Hematopoietic multipotent progenitor cell treated with erythropoietin and hydrocortisone succinate and interleukin-3 and kit ligand, for 8 days (in vitro differentiated cells): ENCODE measurements at places on chromosomes 7 and 10.

DNA sequence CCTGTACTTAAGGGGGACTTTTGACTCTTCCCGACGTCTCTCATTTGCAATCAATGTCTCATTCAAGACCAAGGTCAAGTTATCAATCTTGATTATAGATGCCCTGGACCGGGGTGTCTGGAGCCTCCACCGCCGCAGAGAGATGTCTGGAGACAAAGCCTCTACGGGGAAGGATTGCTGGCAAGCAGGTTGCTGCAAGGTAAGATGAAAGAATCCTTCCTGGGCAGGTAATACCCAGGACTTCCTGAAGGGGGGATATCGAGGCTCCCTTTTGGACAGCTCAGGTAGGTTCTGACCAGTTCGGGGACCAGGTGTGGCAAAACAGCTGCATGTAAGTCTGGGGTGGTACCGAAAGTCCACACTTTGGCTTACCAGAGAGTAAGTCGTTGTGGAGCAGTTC lies 12.5 kb upstream of the CUX1 start:
- DNase-seq = no peak

- no peak for DNase-seq
These were observed 279.5 kb upstream of the FZD1 start for GRCh38 chr7:90984692-90985091.

GRCh38 chr7:27808626-27809025 lies 68.7 kb downstream of the TAX1BP1 start:
- DNase-seq = no peak

DNA sequence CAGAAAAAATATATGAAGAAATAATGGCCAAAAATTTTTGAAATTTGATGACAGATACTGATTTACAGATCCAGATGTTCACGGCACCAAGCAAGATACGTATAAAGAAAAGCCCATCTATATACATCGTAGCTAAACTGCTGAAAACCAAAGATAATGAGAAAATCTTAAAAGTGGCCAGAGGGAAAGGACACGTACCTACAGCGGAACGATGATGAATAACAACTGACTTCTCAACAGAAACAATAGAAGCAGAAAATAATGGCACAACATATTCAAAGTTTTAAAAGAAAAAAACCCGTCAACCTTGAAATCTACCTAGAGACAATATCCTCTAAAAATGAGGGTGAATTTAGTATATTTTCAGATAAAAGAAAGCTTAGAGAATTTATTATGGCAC lies 31.9 kb downstream of the IL2RA start:
- no peak for DNase-seq

DNA sequence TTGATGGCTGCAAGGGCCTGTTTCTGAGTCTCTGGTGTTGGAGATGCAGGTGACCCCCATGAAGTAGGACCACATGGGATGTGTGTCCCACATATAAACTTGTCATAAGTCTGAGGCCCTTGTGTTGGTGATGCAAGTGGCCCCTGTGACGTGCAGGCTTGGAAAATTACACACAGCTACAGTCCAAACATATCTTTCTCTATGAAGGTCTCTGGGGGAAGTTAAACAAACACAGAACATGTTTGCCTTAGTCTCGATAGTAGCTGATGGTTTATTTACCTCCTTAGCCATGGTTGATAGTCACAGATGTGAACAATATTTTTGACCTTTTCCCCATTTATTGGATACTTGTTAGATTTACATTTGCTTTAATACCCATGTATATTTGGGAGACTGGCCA lies 64.7 kb downstream of the ADCY1 start:
- no peak for DNase-seq

GRCh38 chr7:40447345-40447744 lies 312.5 kb downstream of the SUGCT start:
- DNase-seq = no peak

- DNase-seq = peak; percentile 21
These were observed 45.2 kb downstream of the PNLIPRP3 start for GRCh38 chr10:116472891-116473290.

DNA sequence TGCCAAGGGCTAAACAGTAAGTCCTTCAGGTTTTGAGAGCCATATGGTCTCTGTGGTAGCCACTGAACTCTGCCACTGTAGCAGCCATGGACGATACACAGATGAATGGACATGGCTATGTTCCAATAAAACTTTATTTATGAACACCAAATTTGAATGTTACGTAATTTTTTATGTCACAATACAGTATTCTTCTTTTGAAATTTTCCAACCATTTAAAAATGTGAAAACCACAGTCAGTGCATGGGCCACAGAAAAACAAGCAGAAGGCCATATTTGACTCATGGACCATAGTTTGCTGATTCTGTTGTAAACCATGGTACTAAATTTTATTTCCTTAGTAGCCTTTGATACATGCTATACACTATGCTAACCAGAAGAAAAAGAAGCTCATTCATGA lies 361.8 kb downstream of the MAGI2 start:
- DNase-seq = no peak

GRCh38 chr7:69670701-69671100 lies 72.4 kb downstream of the AUTS2 start:
- no peak for DNase-seq

DNA sequence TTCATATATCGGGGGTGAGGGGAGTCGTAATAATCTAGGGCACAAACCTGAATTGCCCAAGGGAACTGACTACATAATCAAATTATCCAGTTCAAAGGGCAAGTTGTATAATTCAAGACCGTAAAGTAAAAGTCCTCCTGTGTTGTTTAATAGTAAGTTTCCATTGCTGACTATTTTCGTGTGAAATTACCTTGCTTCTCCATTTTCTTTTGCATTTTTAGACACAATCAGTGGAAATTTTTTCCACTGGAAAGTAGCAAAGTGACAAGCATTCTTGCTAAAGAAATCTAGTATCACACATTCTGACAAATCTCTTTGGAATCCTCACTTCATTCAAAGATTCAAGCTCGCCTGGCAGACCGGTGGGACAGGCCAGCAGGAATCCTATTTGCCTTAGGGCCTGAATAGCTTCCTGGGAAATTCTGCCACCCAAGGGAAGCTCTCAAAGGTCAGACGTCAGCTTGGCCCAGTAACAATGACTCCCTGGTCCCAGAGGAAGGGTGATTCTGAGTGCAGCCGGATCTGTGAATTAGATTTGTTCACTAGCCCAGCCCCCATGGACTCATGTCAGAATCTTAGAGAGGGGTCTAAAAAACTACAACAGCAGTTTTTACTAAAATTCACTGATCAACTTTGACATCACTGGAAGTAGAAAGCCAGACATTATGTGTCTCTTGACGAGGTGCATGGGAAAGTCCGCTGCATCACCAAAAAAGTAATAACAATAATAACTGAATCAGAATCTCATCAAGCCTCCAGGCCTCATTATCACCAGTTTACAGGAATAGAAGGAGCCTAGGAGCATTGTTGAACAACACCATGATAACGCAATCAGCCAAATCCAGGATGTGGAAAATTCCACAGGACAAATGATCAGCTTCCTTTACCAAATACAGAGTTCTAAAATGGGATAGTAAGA lies 161.0 kb downstream of the SKIDA1 start:
- no peak for DNase-seq

DNA sequence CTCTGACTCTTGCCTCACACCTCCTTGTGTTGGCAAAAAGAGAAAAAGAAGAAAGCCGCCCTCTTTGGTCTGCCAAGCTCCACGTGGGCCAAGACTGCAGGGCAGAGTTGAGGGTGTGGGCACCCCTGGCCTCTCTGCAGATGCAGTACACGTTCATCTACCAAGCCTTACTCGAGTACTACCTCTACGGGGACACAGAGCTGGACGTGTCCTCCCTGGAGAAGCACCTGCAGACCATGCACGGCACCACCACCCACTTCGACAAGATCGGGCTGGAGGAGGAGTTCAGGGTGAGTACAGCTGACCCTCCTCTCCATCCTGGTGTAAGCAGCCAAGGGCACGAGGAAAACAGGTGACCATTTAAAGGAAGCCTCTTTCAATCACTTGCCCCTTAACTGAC lies 56.1 kb downstream of the MKI67 start:
- no peak for DNase-seq

DNA sequence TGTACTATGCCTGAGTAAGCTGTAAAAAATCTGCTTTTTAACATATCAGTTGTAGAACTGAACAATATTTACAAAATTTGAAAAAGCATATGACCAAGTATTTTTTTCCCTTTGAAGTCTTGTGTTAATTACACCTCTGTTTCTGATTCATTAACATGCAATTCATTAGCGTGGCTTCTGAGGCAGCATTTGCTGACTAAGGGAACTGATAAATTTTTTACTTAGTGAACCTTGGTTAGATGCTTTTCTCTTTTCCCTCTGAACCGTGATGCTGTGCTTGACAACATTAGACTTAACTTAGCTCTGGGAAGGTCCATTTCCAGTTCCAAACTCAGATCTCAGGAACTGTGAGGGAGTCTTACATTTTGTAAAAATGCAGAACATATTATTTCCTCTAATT lies 28.1 kb downstream of the TWIST1 start:
- no peak for DNase-seq

DNA sequence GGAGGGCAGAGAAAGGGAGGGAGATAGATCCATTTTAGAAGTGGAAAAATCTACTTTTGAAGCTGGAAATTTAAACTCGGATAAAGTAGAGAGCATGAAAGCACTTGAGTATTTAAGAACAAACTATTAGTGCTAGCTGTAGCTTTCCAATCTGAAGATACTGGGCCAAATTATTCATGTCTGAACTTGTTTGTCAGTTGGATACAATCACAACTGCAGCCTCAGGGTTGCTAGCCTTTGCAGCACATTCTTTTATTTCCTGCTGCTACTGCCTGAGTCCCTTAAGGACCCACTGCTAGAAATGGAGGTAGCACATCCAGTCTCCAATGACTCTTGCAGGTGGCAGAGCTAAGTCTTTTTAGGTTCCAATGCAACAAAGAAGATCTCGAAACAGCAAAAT lies 8.3 kb upstream of the SLC25A13 start:
- DNase-seq = no peak

GRCh38 chr10:106900016-106900652 lies 264.4 kb downstream of the SORCS1 start:
- DNase-seq = no peak

DNA sequence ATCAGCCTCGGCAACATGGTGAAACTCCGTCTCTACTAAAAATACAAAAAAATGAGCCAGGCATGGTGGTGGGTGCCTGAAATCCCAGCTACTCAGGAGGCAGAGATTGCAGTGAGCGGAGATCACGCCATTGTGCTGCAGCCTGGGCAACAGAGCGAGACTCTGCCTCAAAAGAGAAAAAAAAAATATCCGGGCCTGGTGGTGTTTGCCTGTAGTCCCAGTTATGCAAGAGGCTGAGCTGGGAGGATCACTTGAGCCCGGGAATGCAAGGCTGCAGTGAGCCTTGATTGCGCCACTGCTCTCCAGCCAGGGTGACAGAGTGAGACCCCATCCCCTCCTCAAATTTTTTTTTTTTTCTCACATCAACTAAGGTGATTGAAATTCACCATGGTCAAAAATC lies 42.8 kb downstream of the CDC123 start:
- DNase-seq = no peak

DNA sequence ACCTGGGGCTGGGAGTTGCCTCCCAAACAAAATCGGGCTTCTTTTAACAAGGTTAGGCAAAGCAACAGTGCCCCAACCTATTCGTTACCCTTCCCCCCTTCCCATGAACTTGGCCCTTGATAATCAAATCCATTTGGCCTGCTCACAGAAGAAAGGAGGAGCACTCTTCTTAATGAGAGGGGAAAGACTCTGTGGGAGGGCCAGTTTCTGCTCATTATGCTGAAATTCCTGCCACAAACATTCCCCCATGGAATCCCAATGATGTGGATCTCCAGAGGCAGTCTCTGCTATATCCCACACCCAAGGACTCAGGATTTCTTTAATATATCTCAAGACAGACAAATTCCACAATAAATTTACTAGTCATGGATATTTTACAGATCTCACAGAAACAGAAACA lies 43.0 kb downstream of the LSM5 start:
- DNase-seq = no peak

DNA sequence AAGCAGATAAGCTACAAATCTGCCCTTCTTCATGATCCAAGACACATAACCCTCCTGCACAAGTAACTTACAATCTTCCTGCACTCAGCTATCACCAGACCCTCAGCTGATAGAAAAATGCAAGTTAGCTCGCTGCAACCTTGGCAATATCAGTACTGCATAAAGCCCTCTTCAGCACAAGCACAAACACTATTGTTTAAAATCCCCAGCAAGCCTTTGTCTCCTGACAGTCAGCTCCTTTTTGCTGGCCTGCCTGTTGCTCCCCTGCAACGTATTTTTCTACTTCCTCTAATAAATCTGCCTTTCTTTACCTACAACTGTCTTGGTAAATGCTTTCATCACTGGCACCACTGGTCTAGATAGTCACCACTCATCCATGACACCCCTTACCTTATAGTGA lies 59.8 kb downstream of the BAMBI start:
- DNase-seq = no peak
